ENCODE measurements at places on chromosomes 2 and 18. TPM values are rescaled to one million over a fixed set of nuclear protein-coding genes. Genes with fewer than 3 reads are reported as not detected.

Gene MBOAT2
- total RNA-seq: 33.5 TPM

Gene UGT1A9
- total RNA-seq: not detected

Gene CRYGC
- not detected for total RNA-seq

Gene HOXD3
- total RNA-seq: 14.5 TPM

Gene FRZB
- total RNA-seq: 0.43 TPM

Gene AOX1
- total RNA-seq: 57.4 TPM

Gene CDH20
- total RNA-seq: under 0.01 TPM

Gene CACNB4
- total RNA-seq: 0.43 TPM

Gene OXER1
- under 0.01 TPM for total RNA-seq

DNA sequence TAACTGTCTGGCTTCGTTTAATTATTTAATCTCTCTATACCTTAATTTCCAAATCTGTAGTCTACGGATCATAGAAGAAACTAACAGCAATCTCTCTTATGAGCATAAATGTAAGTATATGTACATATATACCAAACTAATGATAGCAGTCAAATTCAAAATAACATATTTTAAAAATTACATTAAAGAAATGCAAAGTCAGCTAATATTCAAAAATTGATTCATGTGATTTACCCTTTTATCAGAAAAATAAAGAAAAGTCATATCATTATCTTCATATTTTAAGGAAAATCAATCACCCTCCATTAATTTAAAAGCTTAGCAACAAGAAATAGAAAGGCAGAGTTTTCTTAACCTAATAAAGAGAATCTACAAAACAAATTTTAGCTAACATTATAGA, 575.9 kb downstream of the IRS1 start:
- no peak for DNase-seq

DNA sequence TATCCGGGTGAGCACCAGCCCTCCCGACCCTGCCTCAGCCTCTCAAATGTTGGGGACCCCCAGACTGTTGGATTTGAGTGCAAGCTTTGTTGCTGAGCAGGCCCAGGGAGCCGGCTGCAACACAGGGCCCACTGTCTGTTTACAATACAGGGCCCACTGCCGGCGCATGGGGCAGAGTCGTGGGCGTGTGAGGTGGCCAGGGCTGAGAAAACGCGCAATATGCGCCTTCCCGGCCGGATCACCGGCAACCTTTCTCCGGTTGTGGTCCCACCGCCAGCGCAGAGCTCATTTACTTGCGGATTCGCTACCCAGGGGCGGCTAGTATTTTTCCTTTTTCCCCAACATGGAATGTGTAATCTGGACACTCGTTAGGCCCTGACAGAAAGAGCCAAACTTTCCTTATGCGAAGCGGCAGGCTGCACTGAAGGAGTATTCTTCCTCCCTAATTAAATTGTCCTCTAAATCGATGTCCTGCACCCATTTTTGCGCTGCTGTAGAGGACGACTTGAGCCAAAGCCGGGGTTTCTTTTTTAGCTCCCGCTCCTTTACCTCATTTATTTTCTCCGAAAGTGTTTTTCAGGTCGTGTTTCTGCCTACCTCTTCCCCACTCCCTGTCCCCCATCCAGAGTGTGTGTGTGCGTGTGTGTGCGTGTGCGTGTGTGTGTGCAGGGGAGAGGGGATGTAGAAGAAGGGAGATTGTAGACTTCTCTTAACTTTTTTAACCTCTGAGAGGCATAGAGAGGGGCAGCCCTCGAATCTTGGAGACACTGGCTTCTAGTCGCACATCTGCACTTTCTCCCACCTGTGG, 2.7 kb downstream of the OTX1 start:
- DNase-seq: no peak

DNA sequence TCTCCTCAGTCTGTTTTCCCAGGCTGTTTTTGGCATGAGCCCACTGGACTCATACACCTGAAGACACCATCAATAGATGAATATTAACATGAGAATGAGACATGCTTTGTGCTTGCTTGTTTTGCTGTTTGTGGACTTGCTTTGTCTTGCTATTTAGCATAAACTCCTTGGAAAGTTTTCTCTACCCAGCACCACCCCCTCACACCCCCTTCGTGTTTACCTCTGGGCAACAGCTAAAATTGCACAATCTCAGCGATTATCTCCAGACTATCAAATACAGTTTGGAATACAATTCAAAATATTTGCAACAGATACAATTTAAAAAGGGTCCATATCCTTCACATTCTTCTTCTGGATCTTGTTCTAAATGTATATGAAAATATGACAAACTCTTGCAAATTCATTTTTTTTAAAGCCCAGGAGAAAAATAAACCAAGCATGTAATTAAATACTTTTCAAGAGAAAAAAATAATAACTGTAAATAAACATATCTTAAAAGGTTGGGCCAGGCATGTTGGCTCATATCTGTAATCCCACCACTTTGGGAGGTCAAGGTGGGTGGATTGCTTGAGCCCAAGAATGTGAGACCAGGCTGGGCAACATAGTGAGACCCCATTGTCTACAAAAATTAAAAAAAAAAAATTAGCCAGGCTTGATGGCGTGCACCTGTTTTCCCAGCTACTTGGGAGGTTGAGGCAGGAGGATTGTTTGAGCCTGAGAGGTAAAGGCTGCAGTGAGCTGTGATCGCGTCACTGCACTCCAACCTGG, 32.3 kb upstream of the PMAIP1 start:
- peak; percentile 45 for DNase-seq

- DNase-seq: no peak
These were observed 91.6 kb upstream of the CTDP1 start for GRCh38 chr18:79587779-79588635.

- no peak for DNase-seq
These were observed 460.8 kb upstream of the SALL3 start for GRCh38 chr18:78518805-78519204.

- DNase-seq: no peak
These were observed 41.5 kb upstream of the PUM2 start for GRCh38 chr2:20391951-20392699.

GRCh38 chr2:111032721-111033429, 87.8 kb upstream of the BCL2L11 start:
- DNase-seq: no peak

DNA sequence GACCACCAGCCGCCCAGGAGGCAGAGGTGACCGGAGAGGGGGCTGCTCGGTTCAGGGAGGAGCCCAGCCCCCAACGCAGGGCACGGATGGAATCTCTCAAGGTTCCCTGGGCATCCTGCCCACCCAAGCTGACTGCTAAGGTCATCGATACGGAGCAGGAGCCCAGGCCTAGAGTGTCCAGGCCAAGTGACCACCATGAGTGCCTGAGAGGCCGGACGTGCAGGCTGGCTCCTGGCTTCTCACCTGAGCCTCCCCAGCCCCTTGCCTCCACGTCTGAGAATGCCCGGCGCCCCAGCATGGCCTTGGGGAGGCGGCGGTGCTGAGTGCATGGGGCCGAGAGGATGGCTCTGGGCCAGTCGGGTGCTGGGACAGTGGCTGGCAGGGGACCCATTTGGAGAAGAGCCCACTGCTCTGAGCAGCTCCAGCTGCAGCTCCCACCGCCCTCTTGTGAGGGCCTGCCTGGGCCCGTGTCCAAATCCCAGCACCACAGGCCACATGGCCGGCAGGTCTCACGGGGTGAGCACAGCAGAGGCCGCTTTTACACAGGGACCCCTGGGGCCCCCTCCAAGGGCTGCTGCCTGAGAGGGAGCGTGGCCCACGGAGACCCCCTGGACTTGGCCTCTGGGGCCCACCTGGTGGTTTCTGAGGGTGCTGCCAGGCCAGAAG, 102.8 kb upstream of the CTDP1 start:
- peak; percentile 19 for DNase-seq

- DNase-seq: no peak
These were observed 8.5 kb downstream of the STAM2 start for GRCh38 chr2:152167065-152167464.

GRCh38 chr2:4175343-4175742, 472.0 kb downstream of the DCDC2C start:
- no peak for DNase-seq

DNA sequence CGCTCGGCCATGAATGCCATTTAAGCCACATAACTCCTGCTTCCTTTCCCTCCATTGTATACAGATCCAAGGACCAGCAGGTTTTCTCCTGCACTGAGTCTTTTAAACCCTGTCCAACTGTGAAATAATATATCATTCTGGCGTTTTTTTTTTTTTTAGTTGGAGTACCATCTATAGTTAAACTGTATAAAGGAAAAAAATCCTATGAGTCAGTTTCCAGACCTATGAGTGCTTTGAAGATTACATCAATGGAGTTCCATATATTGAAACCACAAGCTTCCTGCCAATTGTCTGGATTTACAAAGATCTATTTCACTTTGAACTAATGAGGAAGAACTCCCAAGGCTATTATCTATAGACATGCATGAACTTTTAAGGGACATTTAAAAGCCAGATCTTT, 2.4 kb upstream of the MALT1 start:
- DNase-seq: peak; percentile 56

- no peak for DNase-seq
These were observed 221.8 kb downstream of the FHOD3 start for GRCh38 chr18:36519358-36519757.

- DNase-seq: peak; percentile 64
These were observed 25.7 kb downstream of the NPPC start for GRCh38 chr2:231900486-231900942.

DNA sequence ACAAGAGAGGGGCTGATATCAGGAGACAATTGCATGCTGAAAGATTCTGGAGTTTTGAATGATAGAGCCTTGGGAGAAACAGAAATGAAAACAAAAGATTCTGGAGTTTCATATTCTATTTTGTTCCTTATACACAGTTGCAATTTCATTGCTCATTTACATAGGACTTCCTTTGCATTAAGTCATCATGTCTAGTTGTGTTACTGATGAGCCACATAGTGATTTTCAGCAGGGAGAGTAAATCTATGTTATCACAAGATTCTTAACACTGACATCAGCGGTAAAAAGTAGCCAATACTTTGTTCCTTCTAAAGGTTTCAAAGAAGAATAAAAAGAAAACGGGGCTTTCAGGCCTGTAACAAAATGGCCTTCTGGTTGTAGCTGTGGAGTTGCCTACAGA, 7.1 kb downstream of the ADAM17 start:
- peak; percentile 39 for DNase-seq

DNA sequence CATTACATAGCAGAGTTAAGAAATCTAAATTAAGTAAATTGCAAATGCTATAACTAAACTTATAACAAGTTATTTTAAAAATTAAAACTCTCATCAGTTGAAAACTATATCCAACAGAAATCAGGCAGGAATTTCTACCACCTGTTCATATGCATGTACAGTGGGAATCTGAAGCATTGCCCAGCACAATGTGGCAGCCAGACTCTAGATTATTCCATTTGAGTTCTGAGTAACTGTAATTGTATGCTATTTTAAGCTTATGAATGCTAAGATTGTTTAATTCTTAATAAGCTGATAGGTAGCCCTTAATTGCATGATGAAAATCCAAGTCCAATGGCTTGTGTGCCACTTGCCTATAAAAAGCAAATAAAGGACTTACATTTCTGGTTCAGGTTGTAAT, 834.5 kb upstream of the FSHR start:
- no peak for DNase-seq
